GM06990 (cell line): ENCODE measurements at places on chromosomes 16 and 17.

GRCh38 chr17:3963237-3964201, 718 bp downstream of the ATP2A3 start:
- DNase-seq = peak; percentile 74

DNA sequence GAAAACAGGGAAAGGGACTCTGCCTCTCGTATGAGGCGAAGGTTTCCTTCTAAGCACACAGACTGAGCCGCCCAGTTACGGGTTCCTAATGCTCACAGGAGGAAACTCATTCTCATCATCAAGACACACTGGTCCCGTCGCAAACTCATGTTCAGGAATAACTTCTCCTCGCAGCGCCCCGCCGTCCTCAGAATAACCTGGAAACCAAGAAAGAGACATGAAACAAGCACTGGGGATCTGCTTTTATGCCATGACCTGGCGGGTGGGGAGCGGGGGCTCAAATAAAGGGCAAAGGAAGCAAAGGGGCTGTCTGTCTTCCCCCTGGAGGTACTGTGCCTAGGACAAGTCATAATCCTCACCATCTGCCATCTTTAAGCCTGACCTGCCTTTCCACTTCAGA, 31.3 kb downstream of the WIPI1 start:
- DNase-seq = no peak

DNA sequence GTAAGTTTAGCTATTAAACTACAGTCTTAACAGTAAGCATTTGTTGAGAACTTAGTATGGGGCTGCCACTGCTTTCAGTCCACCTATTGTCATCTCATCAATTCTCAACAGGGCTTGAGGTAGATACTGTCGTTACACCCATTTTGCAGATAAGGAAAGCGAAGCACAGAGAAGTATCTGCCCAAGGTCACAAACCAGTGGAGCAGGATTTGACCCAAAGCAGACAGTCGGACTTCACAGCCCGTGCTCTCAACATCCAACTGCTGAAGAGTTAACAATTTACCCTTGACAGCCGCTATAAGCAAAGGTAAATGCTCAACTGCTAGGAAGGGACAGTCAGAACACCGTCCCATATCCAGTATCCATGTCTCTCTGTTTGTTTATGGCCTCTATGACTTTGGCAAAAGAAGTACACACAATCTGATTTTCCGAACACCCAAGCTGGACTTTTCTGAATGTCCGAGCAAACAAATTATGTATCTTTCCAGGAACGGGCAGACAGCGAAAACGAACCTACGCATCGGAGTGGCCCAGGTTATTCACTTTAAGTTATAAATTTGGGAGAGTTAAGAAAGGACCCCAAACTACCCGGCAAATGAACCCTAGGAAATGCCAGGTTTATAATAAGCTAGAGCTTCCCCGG, 1.2 kb downstream of the SIAH1 start:
- peak; percentile 18 for DNase-seq

DNA sequence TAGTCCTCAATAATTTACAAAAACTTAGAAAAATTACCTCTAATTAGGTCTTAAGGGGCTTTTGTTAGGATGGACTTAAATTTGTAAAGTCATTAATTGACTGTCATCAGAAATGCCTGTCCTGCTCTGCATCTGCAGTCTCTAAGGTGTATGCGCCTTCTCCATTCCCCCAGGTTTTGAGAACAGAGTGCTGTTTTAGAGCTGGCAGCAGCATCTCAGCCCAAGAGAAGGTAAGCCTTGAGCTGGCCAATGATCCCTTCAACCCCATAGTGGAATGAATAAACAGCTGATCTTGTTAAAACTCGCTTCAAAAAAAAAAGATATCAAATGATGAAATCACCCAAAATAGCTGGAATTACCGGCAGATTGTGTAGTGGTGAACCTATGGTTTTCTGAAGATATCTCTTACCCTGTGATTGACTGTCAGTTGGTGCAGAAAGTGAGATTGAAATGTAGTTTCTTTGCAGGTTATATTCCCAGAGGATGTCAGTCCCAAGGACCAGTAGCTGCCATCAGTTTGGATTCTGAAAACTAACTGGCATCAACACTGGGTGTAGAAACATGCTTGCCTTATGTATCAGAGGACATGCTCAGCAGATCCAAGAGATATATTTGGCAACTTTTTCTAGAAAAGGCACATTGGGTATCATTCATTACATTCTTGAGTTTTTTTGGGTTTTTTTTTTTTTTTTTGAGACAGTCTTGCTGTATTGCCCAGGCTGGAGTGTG, 25.7 kb downstream of the TRPV2 start:
- no peak for DNase-seq

GRCh38 chr17:49753959-49754391, 10.0 kb downstream of the FAM117A start:
- no peak for DNase-seq

DNA sequence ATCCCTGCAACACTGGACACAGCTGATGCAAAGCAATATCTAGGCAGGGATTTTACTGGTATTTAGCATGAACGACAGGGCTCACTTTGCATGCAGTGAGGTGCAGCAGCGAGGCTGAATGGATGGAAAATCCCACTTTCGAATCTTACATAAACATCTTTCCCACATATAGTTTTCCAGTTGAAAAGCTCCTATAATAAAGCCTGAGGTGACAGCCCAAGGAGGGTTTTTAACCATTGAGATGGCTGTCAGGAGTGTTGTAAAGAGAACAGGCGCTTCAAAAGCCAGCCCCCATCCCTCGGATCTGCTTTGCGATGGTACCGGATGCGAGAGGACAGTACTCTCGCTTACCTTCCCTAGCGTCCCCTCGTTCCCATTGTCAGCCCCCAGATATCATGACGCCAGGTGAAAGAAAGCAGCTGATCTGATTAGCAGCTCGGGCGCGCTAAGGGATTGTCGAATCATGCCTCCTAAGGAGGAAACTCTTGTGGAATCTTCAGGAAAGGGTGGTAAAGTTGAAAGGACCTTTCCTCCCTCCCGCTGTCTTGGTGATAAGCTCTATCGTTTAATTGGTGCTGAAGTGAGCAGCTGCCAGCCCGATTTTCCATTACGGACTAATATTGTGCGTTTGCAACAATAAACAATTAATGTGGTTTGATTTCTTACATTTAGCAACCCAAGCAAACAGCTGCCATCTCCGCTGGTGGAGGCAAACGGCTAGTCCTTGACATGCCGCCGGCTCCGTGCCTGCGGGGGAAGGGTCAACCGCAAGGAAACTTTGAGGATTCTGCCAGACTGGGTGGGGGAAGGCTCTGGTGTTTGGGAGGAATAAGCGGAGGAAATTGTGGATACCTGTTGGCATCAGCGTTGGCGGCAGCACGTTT, 1.8 kb downstream of the CDH8 start:
- DNase-seq = no peak

DNA sequence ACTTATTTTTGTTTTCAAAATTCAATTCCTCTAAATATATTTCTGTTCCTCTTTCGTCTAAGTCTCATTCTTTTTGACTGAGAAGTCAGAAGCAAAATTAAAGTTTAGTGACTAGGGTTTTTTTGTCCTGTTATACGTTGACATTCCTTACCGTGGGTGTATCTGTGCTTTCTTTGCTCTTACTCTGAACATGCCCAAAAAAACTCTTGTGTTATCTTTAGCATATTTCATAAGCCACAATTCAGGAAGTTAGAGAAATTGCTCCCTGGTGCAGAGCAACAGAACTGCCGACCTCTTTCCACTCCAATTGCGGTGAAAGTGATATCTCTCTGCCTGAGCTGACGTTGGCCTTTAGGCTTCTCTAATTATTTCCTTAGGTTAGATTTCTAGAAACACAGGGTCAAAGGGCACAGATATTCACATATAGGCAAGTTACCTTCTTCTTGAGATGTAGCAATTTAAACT, 65.7 kb downstream of the CENPV start:
- peak; percentile 59 for DNase-seq
